ENCODE measurements at places on chromosomes 6 and 20.

- DNase-seq = no peak
These were observed 105.7 kb downstream of the LCA5 start for GRCh38 chr6:79431537-79431933.

GRCh38 chr6:22247916-22248482, 48.8 kb downstream of the PRL start:
- no peak for DNase-seq

- DNase-seq = no peak
These were observed 60.1 kb downstream of the SLC16A10 start for GRCh38 chr6:111147440-111147839.

DNA sequence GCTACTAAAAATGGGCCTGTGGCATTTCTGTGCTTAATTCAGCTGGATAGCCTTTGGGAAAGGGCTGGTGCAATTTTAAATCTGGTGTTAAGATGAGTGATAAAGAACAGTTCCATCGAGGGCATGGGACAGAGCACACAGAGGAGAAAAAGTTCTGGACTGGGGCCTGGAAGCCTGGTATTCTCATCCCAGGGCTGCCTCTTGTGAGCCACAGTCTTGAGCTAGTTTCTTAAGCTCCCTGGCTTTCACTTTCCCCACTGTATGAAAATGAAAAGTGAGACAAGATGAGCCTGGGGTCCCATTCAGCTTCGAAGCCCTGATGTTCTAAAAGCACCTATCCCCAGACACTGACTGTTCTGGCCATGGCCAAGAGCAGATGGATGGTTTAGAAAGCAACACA, 14.3 kb upstream of the LAMA4 start:
- no peak for DNase-seq

DNA sequence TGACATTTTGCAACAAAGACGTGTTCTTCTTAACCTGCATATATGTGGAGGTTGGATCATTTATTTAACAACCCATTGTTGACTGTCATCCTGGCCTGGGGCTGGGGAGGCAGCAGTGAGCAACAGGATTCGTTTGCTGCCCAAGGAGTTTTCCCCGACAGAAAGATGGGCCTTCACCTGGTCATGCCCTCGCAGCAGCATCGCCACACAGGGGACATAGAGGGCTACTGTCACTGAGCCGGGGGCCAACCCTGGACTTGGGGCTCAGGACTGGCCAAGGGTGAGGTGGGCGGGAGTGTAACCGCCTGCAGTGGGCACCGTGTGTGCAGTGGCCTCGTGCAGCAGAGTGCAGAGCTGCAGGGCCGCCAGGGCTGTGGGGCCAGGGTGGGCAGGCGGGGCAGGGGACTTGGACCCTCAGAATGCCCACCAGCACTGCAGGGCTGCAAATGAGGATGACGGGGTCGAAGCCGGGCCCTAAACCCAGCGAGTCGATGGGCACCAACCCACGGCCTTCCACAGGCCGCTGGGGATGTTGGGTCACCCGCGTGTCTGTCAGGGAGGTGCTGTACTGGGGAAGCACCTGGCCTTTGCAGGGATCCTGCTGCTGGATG, 11.8 kb downstream of the DUSP22 start:
- DNase-seq = no peak

DNA sequence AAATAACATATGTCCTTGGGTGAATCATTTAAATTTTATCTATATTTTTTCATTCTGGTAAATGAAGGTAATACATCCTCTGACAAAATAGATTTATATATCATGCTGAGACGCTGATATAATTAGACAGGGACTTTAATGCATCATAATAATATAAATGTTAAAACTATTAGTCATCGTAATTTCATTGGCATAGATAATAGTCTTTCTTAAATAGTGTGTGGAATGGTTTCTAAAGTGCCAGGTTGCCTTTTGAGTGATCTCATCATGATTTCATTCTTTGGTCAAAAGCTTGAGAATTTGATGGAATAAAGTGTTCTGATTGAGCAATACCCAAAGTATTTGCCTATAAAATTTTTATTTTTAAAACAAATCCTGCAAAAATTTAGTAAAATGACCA, 43.2 kb upstream of the BMP5 start:
- no peak for DNase-seq

DNA sequence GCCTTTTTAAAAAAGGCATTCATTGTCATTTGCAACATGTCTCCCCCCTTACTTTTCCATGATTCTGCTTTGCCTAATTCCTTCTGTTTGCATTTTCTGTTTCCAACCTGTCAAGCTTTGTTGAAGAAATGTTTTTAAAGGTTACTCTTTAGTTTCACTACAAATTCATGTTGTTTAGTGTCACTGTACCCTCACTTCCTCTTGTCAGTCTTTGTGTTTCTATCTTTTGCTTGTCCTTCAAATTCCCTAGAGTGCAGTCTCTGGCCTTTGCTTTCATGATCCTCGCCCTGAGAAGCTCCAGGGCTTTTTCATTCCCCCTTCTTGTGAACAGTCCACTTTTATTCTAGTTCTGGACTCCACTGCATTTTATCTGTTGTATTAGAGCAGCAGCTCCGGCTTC, 90.6 kb downstream of the MAP3K4 start:
- DNase-seq = no peak

GRCh38 chr20:998231-998830, 3.8 kb downstream of the RSPO4 start:
- DNase-seq = no peak

- DNase-seq = no peak
These were observed 191.1 kb downstream of the FNDC1 start for GRCh38 chr6:159360306-159360705.

- DNase-seq = peak; percentile 39
These were observed 10.6 kb downstream of the RPS10 start for GRCh38 chr6:34414999-34415858.

- no peak for DNase-seq
These were observed 14.6 kb downstream of the TJAP1 start for GRCh38 chr6:43491750-43492661.

- no peak for DNase-seq
These were observed 26.6 kb downstream of the ROS1 start for GRCh38 chr6:117399126-117399525.

GRCh38 chr6:44734886-44735629, 347.6 kb downstream of the CDC5L start:
- DNase-seq = no peak

DNA sequence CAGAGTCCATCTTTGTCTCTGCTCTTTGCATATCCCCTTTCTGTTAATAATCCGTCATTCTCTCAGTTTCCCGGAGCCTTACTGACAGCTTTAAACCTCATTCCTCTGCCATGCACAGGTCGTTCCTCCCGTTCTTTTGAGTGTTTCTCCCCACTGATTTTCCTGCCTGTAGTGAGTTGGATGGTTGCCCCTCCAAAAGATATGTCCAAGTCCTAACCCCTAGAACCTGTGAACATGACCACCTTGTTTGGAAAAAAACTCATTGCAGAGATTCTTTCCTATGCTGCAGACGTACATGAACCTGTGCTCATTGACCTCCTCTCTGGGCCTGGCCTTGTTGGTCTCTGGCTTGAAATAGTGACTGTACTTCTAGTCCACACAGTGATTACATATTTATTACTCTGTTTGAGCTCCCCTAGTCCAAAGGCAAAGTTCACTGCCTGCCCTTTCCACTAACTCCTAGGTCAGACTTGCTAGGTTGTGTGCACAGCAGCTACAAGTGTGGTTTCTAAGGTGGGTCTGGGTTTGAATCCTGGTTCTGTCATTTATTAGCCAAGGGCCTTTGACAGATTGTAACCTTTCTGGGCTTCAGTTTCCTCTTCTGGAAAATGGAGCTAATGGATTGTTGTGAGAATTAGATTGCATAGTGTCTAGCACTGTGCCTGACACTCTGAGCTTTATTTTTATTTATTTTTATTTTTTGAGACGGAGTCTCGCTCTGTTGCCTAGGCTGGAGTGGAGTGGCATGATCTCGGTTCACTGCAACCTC, 29.3 kb downstream of the PPARD start:
- DNase-seq = no peak

GRCh38 chr6:1581120-1581991, 28.4 kb upstream of the FOXC1 start:
- no peak for DNase-seq

DNA sequence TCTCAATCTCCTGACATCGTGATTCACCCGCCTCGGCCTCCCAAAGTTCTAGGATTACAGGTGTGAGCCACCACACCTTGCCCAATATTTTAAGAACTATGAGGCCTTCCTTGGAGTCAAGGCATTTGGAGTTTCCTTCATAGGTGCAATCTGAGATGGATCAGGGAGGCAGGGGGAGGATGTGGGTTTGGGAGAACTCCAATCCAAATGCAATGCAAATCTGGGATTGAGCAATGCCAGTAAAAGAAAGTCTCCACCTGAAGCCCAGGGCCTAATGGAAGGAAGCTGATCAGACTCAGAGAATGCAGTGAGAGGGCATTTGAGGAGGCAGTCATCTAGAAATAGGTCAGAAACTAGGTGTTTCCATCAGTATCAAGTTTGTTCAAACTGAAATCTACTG, 21.2 kb downstream of the RSPH3 start:
- DNase-seq = no peak

DNA sequence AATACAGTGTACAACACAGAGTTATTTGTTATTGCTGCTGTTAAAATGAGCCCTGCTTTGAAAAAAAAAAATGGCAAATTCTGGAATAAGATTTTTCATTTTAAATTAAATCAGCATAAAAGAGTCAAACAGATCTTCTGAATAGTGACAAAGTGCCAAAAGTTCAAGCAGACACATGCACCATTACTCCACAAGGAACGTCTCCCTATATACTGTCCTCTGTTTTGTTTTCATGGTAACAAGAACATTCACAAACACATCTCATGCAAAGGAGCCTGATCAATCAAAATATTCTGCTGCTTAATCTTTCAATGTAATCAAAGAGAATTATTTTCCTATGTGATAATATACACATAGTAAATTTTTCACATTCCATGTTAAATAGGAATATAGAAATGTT, 2.7 kb downstream of the HIVEP2 start:
- DNase-seq = no peak

DNA sequence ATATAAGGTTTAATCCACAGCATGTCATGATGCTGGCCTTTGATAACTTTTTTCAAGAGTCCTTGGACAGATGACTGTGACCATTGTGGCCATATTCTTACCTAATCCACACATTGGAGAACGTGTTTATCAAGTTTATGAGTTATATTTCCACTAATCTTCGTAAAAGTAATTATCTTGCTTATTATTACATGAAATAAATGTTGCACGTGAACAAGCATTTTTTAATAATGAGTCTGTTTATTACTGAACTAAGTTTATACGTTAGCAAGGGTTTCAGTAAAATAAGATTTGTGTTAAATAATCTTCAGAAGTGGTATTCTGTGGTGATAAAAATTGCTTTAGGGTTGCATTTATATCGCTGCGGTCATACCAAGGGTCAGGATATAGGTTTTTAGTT, 107.1 kb downstream of the SCAF8 start:
- no peak for DNase-seq

- DNase-seq = no peak
These were observed 11.9 kb upstream of the KIAA1755 start for GRCh38 chr20:38272398-38272797.

DNA sequence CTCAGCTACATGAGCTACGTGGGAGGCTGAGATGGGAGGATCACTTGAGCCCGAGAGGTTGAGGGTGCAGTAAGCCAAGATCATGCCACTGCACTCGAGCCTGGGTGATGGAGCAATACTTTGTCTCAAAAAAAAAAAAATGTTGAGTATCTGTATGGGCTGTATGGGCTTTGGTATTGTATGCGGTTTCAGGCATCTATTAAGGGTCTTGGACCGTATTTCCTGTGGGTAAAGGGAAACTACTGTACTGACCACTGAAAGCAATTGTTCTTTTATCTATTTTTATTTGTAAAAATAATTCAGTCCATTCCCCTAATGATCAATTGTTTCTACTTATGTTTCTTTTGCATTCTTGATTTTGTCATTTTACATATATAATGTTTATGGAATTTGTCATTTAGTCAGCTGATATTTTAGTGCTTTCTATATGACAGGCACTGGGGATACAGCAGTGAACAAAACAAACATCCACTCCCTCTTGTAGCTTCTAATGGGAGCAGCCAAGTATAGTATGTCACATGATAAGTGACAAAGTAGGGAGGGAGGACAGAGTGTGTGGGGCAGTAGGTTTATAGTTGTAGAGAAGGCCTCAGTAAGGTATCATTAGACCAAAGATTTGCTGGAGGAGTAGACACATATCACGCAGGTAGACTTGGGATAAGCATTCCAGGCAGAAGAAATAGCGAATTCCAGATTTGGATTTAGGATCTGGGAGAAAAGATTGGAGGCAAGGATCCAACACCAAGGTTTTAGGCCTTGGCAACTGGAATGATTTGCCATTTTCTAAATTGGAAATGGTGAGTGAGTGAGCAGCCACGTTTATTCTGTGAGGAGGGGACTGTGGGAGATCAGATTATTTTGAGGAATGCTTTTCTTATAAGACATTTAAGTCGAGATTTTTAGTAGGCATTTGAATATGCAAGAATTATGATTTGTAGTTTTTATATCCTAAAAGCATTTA, 6.0 kb downstream of the PCMT1 start:
- DNase-seq = no peak

DNA sequence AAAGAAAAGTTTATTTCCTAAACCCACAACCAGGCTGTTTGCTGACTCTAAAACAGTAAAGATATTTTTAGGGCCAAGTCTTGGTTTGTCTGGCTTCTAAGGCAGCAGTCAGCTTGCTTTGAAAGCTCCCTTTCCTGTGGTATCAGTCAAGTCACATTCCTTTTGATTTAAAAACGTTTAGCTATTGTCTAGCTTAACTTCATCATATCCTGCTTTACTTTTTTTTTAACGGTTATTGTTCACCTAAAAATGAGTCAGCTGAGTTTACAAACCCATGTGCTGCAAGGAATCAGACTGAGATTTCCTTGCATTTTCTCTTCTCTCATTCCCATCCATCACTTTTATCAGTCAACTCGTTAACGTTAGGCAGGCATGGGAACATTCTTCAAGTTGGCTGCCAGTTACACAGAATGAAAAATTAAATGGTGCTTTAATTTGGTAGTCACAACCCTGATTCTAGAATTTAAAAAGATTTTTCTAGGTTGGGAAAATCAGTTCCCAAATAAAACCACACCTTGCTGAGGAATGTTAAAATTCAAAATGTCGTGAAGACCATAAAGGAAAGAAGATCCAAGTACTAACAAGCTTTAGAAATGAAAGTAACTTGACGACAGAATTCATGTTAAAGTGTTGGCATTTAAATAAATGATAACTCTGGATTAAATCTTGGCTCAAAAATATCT, 45.9 kb downstream of the ELOVL5 start:
- DNase-seq = no peak

DNA sequence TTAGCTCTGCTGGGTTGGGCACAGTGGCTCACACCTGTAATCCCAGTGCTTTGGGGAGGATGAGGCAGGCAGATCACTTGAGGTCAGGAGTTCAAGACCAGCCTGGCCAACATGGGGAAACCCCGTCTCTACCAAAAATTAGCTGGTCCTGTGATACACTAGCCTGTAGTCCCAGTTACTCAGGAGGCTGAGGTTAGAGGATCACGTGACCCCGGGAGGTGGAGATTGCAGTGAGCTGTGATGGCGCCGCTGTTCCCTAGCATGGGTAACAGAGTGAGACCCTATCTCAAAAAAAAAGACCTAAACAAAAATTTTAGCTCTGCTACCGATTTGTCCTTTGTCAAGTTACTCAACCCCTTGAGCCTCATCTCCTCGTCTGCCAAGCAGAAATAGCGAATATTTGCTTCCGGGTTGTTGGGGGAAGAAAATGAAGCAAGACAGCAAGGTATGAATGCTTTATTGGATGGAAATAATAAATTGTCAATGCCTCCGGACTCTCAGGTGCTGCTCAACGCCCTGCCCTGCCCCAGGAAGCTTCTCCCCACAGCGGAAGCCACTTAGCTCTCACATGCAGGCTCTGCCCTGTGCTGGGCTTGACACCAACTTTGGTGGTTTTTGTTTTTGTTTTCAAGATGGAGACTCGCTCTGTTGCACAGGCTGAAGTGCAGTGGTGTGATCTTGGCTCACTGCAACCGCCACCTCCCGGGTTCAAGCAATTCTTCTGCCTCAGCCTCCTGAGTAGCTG, 24.9 kb upstream of the ITCH start:
- peak; percentile 30 for DNase-seq

All from GM12864 (cell line).